Activated CD8-positive, alpha-beta memory T cell treated with anti-CD3 and anti-CD28 coated beads for 4 hours (primary cell): ENCODE measurements at places on chromosomes 4 and X.

DNA sequence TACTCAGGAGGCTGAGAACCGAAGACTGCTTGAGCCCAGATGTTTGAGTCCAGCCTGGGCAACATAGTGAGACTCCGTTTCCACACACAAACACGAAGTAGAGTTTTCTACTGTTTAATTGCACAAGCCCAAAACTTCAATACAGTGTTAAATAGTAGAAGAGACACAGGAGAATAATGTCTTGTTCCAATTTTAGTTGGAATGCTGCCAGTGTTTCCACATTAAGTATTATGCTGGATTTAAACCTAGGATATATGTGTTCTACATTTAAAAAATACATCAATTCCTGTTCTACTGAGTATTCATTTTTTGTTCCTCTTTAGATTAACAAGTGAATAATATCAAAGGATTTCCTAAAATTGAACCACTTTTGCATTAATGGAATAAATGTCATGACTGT is 91.3 kb downstream of the LCORL start:
- no peak for DNase-seq

GRCh38 chr4:179605196-179605595 is 2163.0 kb upstream of the AGA start:
- no peak for DNase-seq

GRCh38 chr4:27327421-27328181 is 467.0 kb downstream of the STIM2 start:
- DNase-seq: no peak

DNA sequence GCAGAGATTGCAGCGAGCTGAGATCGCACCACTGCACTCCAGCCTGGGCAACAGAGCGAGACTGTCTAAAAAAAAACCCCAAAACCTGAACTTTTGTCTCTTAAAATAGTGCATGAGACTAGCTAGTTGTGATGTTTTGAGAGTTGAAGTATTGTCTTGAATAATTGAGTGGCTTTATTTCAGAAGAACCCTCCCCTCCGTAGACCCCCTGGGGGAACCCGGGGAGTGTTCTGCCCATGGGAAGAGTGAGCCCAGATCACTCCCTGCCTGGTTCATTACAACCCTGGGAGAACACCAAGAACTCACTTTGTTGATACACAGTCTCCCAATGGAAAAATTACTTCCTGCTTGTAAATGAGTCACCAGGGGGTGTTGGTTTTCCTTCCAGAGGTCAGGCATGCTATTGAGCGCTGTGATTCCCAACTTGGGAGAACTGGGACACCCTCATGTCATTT is 65.3 kb upstream of the SHISA3 start:
- no peak for DNase-seq

DNA sequence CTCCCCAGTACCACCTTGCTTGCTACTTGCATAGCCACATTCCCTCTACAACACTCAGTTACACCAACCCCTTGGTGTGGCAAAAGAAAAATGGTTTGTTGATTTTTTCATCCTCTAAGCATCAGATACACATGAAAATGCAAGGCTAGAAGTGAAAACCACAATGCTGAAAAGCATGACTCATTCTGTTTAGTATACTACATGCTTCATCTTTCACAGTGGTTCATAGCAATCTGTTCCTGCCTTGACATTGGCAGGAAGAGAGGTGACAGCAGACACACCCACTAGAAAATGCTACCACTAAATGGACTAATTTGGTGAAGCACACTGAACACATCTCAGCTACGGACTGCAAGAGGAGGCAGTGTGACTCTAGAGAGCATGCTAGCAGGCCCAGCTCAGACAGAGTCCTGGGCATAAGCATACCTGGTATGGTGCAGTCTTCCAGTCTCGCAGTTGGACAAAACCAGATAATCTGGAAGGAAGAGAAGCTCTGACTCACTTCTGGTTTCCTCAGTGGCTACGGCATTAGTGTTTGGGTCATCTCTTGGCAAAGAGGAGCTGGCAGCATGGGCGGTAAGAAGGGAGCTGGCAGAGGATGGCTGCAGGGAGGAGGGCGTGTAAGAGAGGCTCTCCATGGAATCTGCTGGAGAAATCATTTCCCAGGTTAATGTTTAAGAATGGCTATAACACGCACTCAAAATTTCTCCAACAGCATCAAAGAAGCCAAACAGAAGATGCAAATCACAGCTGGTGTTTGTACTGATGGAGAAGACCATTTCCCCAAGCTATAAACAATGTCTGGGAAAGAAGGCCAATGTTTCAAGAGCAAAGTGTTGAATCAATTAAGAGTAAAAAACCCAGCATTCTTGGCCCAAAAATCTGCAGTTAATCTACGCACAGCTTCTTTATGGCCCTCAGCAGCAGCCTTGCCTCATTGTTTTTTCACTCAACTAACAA is 37.8 kb downstream of the GAB3 start:
- no peak for DNase-seq

GRCh38 chr4:6687947-6688878 is 5.5 kb upstream of the S100P start:
- DNase-seq: no peak

- no peak for DNase-seq
Observed at GRCh38 chr4:139575072-139575471, 19.1 kb upstream of the SETD7 start.

- no peak for DNase-seq
Observed at GRCh38 chrX:21781525-21781924, 23.6 kb upstream of the SMPX start.

GRCh38 chr4:125097729-125098128 is 217.0 kb upstream of the FAT4 start:
- no peak for DNase-seq

- DNase-seq: no peak
Observed at GRCh38 chrX:67546496-67547423, 2.9 kb downstream of the AR start.

- no peak for DNase-seq
Observed at GRCh38 chr4:25993395-25994185, 79.6 kb downstream of the SMIM20 start.

DNA sequence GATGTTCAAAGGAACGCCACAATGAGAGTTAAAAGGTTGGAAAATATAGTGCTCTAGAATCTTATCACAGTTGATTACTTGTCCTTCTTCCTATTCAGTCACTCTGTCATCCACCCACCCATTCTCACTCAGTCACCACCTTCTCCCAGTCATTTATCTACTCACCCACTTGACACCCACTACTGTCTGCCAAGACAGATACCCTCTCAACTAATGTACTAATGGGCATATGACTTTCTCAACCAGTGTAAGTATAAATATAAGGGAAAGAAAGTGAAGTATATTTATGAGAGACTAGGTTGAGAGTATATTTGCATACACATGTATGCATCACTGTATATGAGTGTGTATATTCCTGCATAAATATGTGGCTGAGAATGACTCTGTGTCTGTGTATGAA is 20.0 kb downstream of the MID2 start:
- no peak for DNase-seq

GRCh38 chrX:37786624-37787422 is 7.0 kb downstream of the CYBB start:
- DNase-seq: no peak

DNA sequence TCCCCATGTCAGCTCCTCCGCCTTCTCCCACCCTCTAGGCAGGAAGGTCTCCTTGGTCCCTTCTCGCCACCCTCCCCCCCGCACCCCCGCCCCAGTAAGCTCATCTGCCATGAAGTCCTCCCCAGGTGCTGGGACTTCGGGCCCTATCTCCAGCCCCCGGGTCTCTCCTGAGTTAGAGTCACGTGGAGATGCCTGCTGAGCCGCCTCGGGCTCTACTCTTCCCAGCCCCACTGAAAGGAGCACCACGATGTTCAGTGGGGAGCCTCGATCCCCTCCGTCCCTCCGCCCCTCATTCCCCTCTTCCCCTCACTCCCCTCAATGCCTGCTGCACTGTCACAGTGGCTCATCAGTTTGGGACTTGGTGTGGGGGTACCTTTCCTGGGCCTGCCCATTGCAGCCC is 3.9 kb downstream of the HTRA3 start:
- no peak for DNase-seq

GRCh38 chrX:50771382-50771781 is 42.6 kb downstream of the SHROOM4 start:
- no peak for DNase-seq
